ENCODE measurements at places on chromosomes 5 and 9. TPM values are rescaled to one million over a fixed set of nuclear protein-coding genes. Genes with fewer than 3 reads are reported as not detected.

Gene ZNF782
- 2.0 TPM for total RNA-seq

Gene FOXD4L6
- total RNA-seq, result not detected

Gene IL33
- total RNA-seq, result 0.49 TPM

Gene NMRK1
- 4.8 TPM for total RNA-seq

Gene MYMK
- total RNA-seq, result not detected

Gene OSMR
- total RNA-seq, result 85.6 TPM

Gene GGTA1
- total RNA-seq, result not detected

Gene PURA
- total RNA-seq, result 6.3 TPM

Gene SPINK13
- total RNA-seq, result not detected

Gene SPATA31D3
- not detected for total RNA-seq

Gene LHX3
- 0.09 TPM for total RNA-seq

Gene RXRA
- total RNA-seq, result 42.7 TPM

Gene C5orf58
- total RNA-seq, result not detected

Gene OR13C4
- total RNA-seq, result not detected

Gene NPR2
- 5.9 TPM for total RNA-seq

Gene SVEP1
- 1.9 TPM for total RNA-seq

Gene IL3
- not detected for total RNA-seq

Gene TMEM232
- total RNA-seq, result 0.24 TPM

Gene TUSC1
- total RNA-seq, result 6.8 TPM
